ENCODE measurements at places on chromosomes 3 and 15.

- peak; percentile 56 for DNase-seq
Measured at GRCh38 chr15:34753236-34753894, 1.4 kb downstream of the GJD2 start.

DNA sequence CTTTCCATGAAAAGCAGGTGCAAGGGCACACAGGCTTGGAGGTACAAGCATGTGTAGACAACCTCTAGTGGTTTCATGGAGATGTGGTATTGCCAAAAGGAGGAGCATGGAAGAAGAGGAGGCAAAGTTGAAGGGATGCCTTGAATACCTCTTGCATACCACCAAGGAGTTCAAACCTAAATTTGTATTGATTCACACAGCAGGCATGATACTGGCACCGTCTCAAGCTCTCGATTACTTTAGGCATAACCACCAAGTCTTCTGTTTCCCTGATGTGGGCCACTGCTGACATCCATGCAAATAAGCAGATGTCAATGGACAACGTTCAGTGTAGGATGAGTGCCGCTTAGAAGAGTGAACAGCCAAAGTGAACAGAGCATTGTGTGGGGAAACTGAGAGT is 87.1 kb downstream of the SCN11A start:
- DNase-seq = no peak

DNA sequence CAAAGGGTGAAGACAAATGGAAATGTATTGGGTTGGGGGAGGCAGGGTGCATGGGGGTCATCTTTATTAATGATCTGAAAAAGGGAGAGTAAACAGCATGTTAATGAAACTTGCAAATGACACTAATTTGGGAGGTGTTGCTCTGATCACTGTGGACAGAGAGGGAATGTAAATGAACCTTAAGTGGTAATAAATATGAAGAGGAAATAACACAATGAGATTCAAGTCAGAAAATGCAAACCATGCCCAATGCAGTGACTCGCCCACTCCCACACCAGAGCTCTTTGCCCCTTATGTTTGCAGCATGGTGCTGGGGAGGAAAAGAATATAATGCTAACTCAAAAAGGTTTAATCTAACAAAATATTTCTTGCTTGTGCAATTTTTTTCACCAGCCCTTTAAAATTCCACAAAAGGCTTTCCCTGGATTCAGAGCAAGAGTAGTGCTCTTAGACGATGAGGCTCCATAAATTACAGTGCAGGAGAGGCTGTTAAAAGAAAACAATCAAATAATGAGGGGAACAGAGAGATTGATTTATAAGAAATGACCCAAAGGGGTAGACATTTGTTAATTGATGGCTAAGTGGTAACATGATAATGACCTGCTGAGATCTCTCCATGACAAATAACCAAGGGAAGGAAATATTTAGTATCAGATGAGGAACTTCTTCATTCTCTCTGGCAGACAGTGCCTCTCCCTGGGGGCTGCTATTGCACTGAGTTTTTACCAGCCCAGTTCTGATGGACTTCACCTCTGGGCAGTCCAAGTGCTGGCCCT is 210.0 kb upstream of the PPP2R3A start:
- DNase-seq = no peak

GRCh38 chr15:67091071-67091979 is 25.9 kb downstream of the SMAD3 start:
- DNase-seq = no peak

GRCh38 chr3:45064512-45065372 is 38.6 kb downstream of the CLEC3B start:
- no peak for DNase-seq

DNA sequence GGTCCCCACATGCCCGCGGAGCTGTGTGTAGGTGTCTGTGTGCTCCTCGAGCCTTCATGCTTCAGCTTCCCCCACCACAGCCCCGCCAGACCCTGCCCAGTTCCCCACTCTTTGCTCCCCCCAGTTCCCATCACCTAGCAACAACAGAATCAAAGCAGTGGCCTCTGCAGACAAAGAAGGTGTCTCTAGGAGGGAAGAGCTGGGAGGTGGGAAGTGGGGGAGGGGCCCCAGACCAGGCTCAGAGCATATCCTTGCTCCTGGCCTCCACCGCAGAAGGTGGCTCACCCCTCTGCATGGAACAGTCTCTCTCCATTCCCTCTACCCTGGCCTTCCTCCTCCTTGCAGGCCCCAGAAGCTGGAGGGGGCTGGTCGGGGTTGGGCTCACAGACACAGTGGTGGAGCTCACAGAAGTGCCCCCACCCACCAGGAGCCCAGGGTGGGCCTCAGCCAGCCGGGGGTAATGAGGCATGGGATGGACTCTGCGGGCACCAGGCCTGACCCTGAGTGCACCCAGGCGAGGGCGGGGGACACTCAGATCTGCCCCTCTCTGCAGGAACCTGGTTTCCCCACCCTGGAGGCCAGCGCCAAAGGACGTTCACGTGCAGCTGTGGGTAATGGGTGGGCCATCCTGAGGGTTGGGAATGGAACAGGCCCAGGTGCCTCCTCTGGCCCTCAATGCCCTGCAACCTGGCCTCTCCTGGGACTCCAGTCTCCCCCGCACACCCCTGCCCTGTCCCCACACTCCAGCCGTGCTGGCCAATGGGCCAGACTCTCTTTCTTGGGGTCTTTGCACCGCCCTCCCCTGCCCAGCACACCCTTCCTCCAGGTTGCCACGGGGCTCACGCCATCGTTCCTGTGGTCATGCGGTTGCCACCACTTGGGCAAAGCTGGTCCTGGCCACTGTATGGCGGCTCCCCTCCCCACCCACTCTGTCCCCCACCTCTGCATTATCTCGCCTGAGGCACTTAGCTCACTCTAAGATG is 53.4 kb downstream of the TPRA1 start:
- DNase-seq = no peak

DNA sequence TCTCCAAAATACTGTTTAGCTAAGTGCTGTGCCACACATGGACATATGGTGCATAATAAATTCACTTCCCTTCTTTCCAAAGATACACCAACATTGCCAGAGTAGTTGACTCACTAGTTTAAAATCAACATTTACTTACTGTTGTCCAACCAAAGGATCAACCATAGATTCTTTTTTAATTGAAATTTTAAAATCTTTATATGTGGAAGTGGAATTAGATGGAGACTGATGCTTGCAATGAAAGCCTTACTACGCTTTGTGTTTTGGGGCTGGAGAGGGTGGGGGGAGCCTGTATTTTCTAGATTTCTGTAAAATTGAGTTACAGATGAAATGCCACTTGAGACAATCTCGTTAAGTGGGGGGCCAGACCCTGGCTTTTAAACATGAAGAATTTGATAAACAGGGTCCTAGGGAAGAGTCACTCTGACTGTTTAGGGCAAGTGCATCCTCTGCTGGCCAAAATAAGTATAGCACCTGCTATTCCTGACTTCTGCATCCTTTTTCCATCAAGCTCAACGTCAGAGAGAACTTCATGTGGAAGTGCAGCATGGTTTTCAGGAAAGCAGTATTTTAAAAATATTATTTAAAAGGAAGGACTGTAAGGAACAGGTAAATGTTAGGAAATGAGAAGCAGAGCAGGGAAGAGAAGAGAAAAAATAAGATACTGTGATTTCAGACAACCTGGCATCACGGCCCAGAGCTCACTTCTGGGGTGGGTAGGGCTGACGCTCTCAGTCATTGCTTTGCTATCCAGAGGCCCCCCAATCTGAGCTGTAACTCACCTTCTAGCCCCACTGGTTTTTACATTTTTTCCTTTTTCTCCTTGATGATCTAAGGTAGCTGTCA is 76.7 kb downstream of the BOC start:
- DNase-seq = peak; percentile 81

DNA sequence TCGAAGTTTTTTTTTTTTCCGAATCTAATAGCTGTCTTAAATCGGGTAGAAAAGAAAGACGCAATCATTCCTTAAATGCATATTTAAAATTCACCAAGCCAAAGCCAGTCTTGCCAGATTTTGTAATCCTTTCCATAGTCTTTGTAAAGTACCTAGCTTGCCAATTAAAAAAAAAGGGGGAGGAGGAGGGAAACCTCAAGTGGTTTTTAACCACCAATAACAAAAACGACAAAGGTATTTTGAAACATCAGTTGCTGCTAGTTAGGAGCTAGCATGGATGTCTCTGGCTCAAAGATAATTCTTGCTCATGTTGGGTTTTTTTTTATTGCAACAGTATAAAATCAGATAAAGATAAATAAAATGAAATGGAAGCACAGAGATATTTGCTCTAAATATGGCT is 187.9 kb downstream of the MECOM start:
- no peak for DNase-seq

DNA sequence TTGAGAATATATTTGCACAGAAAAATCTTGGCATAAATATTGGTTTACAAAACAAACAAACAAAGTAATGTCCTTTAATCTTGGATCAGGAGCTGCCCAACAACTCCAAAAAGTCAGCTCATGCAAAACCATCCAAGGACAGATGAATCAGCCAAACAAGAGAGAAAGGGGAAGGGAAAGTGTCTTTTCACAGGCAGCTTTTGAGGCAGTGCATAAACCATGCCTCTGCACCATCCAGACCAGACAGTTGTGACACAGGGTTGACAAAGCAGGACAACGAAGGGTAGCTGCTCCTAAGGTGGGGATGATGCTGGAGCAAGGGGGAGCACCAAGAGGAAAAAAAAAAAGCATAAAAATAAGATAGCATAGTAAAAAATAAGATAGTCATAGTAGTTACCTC is 8.7 kb downstream of the CD86 start:
- no peak for DNase-seq

- DNase-seq = no peak
Measured at GRCh38 chr3:88282528-88283241, 132.9 kb downstream of the C3orf38 start.

DNA sequence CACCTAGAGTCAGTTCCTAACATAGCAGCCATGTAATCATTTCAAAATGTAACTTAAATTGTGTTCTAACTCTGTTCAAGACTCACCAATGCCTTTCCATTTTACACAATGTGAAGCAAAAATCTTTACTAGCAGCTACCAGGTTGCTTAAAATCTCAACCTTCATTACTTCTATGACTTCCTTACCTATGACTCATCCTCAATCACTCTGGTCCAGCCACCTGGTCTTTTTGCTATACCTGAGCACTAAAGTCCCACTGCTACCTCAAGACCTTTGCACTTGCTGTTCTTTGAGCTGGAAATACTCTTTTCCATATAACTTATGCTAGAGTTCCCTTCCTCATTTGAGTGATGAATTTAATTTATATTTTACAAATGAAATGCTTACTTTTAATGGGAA is 993.2 kb downstream of the NTRK3 start:
- DNase-seq = no peak

DNA sequence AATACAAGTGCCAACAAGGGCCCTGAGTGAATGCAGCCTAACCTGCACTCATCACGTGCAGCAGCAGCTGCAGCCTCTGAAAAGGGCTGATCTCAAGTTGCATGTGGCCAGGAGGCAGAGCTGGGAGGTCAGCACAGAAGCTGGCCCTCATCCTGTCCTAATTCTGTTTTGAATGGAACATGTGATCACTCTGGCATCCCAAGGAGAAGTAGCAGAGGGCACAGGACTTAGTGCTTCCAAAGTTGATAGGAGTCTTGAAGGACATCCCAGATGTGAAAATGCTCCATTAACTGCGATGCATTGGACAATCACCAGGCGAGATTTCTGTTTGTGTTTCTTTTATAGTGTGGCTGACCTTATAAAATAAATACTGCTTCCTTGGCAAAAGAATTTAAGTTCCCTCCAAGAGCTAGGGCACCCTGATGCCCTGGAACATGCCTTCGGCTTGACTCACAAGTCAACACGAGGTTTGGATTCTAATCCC is 31.6 kb upstream of the STAG1 start:
- no peak for DNase-seq

DNA sequence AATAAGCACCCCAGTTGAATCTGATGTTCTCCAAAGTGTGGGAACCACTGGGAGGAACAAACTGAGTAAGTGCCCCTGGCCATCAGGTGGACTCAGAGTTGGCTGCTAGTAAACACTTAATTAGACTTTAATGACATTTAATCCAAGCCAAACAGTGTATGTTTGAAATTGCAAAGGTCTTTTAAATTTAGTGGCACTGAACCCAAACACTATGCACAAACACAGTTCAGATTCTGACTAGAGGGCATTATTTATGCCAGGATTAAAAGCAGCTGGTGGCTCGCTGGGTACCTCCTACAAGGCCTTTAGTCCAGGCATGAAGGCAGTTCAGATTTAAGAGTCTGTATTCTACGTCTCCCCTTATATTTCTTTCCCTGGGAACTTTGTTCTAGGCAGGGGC is 264.8 kb downstream of the CLSTN2 start:
- no peak for DNase-seq

- no peak for DNase-seq
Measured at GRCh38 chr3:73045391-73045790, 16.1 kb upstream of the EBLN2 start.

DNA sequence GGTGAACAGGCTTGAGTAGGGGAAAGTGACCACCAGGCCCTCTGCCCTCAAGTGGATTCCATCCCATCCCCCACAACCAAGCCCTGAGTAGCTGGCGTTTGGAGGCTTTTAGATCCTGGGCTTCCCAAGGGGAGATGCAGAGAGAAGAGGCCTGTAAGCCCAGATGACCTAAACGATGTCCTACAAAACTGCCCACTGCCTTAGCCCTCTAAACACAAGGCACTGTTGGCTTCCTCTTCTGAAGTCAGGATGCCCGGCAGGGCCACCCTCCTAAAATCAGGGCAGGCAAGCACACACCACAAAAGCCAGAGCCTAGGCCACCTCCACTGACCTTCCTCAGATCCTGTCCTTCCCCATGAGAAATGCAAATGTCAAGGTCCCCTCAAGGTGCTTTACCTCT is 68.6 kb downstream of the ADCY5 start:
- DNase-seq = peak; percentile 2

Data from right forelimb (tissue), 1 donor.